Fibroblast of skin of back (primary cell): ENCODE measurements at places on chromosomes 6 and 20.
A peak's percentile ranks its signal among the peaks of the same experiment; 100 is the strongest.

DNA sequence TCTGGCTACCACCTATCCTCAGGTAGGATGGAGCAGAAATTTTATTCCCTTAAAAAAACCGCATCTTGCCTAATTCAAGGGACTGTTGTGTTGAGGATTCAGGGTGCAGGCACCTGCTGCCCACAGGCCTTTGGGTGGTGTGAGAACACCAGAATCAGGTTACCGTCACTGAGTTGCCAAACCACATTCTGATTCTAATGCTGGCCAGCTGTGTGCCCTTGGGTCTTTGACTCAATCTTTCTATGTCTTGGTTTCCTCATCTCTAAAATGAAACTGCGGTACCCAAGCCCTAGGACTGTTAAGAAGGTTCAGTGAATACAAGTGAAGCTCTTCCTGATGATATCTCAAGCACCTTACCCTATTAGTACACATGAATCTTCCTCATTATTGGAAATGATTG, 827.3 kb downstream of the DHX35 start:
- DNase-seq: no peak

- DNase-seq: no peak
Measured at GRCh38 chr20:24986436-24987015, 6.0 kb downstream of the APMAP start.

DNA sequence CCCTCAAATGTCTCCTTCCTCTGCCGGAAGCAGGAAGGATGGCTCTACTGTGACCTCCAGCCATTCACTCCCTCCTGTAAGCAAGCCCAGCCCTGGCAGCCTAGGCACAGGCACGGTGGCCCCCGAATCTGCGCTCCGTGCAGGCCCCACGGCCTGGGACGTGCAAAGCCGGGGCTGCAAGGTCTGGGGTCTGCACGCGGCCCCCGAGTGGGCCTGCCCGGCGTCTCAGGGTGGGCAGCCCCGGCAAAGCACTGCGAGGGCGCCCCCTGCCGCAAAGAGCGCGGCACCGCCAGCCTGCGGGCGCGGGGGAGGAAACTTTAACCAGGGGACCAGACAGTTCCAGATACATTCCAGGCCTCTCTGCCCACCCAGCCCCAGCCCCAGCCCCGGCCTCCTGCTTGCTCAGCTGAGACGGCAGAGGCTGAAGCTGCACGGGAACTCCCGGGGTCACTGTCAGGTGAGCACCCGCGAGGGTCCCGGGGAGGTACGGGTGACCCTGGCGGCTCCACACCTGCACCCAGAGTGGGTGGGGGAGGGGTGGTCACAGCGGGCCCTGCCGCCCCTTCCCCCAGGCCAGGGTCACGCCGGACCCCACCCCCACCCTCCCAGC, 98.8 kb downstream of the ASXL1 start:
- DNase-seq: peak; percentile 39

GRCh38 chr6:132179955-132180354, 221.3 kb downstream of the MOXD1 start:
- no peak for DNase-seq

DNA sequence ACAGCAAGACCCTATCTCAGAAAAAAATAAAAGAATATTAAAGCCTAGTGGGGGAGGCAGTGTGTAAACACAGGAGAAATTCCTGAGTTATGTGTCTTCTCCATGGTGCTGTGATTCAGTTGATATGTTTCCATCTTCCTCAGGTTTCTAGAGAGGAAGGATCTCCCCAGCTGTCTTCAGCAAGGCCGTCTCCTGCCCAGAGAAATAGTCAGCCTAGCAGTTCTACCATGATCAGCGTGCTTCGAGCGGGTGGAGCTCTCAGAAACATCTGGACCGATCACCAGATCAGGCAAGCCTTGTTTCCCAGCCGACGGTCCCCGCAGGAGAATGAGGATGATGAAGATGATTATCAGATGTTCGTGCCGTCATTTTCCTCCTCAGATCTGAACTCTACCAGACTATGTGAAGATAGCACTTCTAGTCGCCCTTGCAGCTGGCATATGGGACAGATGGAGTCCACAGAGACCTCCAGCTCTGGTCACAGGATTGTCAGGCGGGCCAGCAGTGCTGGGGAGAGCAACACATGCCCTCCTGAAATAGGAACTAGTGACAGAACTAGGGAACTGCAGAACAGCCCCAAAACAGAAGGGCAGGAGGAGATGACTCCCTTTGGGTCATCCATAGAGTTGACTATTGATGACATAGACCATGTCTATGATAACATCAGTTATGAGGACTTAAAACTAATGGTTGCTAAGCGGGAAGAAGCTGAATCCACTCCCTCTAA, 34.9 kb upstream of the MTHFD1L start:
- peak; percentile 74 for DNase-seq

DNA sequence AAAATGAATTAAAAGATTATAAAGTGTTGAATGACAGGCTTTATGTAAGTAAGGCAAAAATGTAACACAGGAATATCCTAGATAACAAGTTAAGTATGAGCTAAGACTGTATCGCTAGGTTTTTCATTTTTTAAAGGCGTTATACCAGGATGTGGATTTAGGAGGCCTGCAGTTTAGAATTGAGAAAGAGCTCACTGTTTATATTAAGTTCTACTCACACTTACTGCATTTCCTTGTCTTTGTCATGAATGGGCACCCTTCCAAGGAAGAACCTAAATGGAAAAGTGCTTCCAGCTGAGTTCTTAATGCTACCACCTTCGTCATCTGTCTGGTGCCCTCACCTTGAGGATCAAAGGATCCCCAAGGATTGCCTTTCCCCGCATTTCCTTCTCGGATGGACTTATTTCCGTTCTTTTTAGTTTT, 148.7 kb downstream of the SOX4 start:
- peak; percentile 80 for DNase-seq

GRCh38 chr6:63346217-63346835, 26.5 kb upstream of the LGSN start:
- DNase-seq: no peak

- DNase-seq: no peak
Measured at GRCh38 chr6:66232890-66233289, 525.9 kb upstream of the EYS start.

- DNase-seq: no peak
Measured at GRCh38 chr6:42996513-42996912, 12.1 kb downstream of the PPP2R5D start.

- peak; percentile 86 for DNase-seq
Measured at GRCh38 chr20:45611054-45611453, 18.5 kb upstream of the WFDC10A start.

DNA sequence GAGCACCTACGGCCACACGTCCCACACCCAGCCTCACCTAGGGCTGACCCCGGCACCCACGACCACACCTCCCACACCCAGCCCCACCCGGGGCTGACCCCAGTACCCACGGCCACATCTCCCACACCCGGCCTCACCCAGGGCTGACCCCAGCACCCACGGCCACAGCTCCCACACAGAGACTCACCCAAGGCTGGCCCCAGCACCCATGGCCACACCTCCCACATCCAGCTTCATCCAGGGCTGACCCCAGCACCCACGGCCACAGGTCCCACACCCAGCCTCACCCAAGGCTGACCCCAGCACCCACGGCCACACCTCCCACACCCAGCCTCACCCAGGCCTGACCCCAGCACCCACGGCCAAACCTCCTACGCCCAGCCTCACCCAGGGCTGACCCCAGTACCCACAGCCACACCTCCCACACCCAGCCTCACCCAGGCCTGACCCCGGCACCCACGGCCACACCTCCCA, 36.7 kb downstream of the NINL start:
- DNase-seq: no peak
